Stimulated activated CD4-positive, alpha-beta T cell treated with anti-CD3 and anti-CD28 coated beads, TNF-alpha, amount 100 ng/mL, for 24 hours (primary cell): ENCODE measurements at places on chromosomes 6 and 20.

- no peak for DNase-seq
Observed at GRCh38 chr6:143727035-143727434, 49.3 kb downstream of the PHACTR2 start.

DNA sequence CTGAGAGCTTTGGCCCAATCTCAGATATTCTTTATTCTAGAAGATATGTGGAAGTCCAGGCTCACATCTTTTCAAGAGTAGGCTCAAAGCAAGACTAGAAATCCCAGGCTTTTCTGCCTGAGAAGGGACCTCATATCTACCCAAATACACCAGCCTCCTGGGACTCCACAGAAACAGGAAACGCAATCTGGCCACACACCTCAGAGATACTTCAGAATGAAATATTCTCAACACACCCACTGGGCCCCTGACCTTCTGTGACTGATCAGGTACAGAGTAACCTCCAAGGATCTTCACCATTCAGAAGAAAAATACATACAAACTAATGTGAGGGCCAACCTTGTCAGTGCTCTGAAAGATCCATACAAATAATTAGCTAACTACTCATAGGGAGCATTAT, 183.2 kb downstream of the HIVEP2 start:
- DNase-seq, result no peak

- DNase-seq, result no peak
Observed at GRCh38 chr20:24131281-24131680, 142.7 kb upstream of the GGTLC1 start.

DNA sequence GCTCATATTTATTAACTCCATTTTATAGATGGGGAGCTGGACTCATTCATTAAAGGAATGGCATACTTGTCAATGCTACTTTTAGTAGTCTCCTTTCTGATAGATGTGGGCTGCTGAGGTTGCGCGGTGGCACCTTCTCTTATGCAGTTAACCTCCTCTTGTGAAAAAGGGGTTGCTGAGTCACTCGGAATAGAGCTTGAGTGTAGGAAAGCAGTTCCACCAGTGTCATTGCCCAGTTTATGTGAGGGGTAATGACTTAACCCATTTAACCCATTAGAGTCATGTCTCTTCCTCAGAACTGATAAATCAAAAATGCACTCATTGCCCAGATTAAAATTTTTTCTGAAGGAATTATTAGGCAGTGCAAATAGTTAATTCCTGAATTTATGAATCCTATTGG, 6.3 kb downstream of the MAPK14 start:
- peak; percentile 10 for DNase-seq

DNA sequence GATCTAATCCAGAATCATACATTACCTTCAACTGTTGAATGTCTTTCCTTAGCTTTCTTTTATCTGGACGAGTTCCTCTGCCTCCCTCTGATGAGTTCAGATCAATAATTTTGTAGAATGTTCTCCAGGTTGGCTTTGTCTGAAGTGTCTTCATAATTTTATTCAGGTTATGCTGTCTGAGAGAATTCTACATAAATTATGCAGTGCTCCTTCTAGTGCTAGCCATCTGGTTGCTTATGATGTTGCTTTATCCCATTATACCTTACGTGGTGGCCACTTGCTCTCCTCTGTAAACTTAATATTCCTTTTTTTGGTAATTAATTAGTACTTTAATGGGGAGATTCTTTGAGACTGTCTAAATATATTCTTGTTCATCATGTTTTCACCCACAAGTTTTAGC, 67.7 kb upstream of the PTCHD4 start:
- DNase-seq, result no peak

DNA sequence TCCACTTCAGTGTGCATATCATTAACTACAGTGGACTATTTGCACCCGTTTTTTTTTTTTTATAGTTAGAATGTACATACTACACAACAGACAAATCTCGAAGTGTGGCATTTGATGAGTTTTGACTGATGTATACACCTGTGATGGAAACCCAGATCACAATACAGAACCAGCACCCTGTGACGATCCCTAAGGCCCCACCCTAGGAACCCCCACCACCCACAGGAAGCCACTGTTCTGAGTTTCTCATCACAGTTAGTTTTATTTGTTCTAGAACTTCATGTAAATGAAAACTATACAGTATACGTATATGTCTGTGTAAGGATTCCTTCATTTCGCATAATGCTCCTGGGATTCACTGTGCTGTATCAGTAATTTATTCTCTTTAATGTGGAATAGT, 102.8 kb downstream of the IRF4 start:
- no peak for DNase-seq

GRCh38 chr20:50843331-50844276, 48.7 kb downstream of the BCAS4 start:
- no peak for DNase-seq

DNA sequence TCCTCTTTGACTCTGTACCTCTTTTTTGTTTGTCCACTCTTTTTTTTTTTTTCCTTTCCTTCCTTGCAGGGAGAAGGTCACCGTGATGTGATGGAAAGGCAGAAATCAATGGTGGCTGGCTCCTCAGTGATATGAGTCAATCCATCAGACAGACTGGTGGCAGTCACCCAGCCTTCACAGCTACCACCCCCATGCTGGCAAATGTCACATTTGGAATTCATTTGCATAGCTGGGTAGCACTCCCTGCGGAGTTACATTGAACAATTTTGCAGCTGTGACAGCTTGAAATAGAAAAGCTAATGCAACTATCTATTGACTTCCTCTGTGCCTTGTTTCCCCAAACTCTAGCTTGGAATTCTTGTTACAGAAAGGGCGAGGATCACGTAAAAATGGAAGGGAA, 668.4 kb downstream of the C6orf118 start:
- DNase-seq, result no peak

DNA sequence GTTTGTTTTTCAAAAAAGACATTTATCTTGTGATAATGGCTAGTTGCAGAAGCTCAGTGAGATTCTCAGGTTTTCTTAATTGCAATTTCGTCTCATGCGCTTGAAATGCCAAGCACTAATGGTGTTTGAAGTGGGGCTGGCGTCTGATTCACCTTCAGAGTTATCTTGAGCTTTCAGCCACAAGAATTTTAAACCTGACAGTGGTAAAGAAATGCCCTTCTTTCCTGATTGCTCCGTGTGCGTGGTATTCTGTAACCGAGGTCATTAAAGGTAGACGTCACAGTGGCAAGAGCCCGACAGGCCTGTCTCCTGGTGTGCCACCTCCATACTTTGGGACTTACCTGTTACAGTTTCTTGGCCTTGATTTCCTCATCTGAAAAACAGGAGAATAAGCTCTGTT, 126.5 kb upstream of the QKI start:
- DNase-seq, result no peak

DNA sequence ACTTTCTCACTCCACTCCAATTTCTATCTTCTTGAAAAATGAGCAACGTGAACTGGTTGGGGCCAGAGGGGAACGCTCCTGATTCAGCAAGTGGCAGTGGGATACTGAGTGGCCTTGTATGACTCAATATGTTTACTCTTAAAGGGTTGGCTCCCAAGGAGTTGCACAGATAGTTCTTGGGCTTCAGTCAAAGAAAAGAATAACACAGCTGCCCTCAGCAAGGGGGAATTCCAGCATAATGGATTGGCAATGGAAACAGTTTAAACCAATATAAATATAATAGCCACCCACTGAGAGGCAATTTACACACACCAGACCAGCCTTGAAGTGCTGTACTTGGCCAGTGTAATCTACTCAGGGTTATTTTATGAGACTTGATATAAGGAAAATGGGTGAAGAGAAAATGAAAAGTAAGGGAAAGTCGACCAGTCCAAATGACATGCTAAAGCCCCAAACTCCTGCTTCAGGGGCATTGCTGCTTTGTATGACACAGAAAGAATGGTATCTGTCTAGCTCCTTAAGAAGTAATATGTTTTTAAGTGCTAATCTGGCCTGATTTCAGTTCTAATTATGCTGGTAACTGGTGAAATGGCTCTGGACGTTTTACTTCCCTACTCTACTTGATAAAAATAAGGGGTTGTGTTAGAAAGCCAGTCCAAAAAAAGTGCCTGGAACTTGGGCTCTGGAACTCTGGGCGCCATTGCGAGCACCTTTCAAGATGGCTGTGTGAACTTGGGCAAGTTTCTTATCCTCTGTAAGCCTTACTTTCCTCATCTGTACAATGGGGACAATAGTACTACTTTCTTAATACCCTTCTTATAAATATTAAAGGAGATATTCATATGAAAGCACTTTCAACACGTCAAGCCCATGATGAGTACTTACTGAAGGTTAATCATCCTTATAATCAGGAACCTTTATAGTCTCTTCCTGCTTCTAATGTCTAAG, 712.9 kb upstream of the MAP3K7 start:
- DNase-seq, result no peak

DNA sequence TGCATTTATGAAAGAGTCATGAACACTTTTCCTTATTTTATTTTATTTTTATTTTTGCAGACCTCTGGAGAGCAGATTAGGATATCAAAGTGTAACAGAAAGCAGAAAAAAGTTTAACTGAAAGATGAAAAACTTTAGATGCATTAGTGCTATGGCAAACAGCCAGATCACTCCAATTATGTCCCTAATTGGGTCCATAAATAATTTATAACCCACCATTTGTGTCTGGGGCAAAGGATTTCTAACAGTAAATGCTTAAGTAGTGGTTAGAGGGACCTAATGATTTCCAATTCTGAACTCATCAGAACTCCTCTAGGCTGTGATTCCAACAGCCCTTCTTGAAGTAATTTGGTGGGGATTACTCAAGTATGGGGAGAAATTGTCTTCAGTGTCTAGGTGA, 93.7 kb upstream of the PROKR2 start:
- DNase-seq, result no peak

- no peak for DNase-seq
Observed at GRCh38 chr20:37584238-37584807, 56.6 kb upstream of the BLCAP start.

- no peak for DNase-seq
Observed at GRCh38 chr6:144580771-144581170, 295.6 kb downstream of the UTRN start.

DNA sequence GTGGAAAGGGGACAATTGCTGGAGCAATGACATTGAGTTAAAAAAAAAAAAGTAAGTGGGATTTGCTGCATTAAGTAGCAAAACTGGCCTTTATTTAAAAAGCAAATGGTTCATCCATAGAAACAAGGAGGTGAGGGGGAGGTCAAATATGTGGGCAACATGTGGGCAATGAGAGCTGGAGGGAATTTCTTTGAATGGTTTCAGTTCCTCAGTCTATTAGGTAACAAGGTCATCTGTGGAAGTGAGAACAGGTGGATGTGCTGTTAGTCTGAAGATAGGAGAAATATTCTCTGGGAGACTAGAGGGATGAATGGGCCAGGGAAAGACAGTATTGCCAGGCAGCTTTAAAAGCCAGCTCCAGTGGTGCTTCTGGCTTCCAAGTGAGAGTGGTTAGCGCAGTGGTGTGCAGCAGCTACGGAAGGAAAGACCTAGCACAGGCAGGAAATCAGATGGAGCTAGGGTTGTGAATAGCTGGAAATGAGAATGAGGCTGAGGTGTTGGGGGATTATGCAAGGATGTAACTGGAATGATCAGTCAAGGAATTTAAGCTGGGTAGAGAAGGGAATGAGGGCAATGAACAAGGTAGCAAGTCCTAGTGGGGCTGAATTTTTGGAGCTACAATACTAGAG, 727.6 kb downstream of the PTPRT start:
- DNase-seq, result no peak

GRCh38 chr6:129645830-129646579, 64.0 kb downstream of the ARHGAP18 start:
- DNase-seq, result no peak

DNA sequence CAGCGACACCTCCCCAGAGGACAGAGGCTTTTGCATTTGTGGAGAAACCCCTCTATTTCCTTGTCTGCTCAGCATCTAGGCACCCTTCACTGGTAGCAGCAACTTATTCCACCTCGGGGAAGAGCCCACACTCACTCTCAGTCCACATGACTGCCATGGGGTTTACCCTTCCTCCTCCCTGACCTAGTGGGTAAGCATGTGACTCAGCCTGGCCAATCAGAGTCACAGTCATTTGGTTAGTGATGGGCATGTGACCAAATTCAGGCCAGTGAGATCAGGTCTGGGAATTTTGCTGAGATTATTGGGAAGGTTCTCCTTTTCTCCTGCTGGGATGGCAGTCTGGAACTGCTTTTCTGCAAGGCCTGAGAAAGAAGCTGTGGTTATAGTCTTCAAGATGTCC, 145.7 kb upstream of the PHACTR3 start:
- DNase-seq, result no peak

GRCh38 chr20:33180169-33180568, 12.2 kb downstream of the BPIFA2 start:
- DNase-seq, result no peak

DNA sequence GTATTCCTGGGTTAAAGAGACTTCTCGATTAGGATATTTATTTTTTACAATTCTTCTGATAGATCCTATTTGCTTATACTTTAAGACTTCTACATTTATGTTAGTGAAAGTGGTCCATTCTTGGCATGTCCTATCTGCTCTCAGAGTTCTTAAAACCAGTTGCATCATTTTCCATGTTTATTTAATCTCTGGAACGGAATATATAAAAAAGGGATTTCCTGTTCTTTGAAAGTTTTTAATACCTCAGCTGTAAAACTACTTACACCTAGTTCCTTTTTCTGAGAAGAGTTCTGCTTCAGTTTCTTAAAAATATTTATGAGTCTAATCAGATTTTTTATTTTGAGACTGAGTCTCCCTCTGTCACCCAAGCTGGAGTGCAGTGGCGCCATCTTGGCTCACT, 18.0 kb upstream of the MYL9 start:
- no peak for DNase-seq

DNA sequence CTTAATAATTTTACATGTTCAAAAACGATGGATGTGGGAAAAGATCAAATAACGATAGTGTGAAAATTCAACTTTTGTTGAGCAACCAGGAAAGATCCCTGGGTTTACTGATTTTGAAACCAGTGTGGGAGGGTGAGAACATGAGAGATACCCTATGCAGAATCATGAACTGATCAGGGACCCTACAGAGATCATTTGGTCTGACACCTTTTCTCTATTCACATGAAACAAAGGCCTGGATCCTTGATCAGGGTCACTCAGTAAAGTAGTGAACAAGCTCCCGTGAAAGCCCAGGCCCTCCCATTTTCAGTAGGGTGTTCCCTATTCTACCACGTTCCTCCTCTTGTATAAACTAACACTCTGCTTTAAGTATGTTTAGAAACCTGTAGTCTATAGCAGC, 60.5 kb upstream of the DUSP22 start:
- no peak for DNase-seq

DNA sequence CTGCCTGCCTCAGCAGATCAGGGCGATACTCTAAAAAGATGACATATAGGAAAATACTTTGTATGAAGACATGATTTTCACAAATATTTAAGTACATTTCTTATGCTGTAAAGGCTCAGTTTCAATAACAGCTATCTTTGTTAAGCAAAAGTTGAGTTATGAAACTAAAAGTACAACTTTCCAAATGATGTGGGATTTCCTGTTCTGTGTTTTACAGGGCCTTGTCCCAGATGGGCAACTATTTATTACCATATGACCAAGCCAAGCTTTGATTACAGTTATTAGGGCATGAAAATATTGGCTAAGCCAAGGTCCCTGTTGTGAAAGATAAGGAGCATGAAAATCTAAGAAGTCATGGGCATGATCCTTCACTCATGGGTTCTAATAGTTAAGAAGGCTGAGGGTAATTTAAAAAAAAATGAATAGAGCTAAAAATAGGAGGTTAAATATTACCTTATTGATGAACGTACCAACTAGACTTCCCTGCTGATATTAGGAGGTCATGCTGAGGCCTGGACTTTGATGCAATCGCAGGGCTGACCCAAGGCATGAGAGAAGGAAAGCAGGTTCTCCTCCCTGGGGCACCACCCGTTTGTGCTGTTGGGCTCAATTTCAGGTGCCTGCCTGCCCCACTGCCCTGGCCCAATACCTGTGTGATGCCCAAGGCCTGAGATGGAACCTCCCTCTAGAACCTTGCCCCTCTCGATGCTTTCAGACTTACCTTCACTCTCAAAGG, 294.4 kb upstream of the PRDM1 start:
- DNase-seq, result no peak

- no peak for DNase-seq
Observed at GRCh38 chr20:55258559-55258958, 746.8 kb downstream of the CBLN4 start.
